T-helper 17 cell (primary cell): ENCODE measurements at places on chromosomes 3 and 15.

GRCh38 chr3:72446218-72447058, 401.8 kb downstream of the SHQ1 start:
- no peak for DNase-seq

DNA sequence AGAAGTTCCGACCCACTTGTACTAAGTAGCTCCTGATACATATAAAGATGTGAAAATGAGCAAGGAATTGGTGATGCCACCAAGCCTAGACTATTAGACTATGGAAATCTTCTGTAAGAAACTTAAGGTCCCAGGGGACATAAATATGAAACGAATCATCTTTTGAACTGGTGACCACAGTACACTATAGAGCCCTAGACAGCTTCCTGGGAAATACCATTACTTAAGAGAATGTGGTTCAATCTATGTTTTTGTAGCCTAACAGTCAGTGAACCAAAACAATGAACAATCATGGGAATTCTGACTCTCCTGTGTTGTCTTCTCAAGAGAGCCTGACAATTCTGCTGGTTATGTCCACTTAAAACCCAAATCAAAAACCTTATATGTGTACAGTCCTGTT, 191.6 kb downstream of the GREM1 start:
- DNase-seq = no peak

DNA sequence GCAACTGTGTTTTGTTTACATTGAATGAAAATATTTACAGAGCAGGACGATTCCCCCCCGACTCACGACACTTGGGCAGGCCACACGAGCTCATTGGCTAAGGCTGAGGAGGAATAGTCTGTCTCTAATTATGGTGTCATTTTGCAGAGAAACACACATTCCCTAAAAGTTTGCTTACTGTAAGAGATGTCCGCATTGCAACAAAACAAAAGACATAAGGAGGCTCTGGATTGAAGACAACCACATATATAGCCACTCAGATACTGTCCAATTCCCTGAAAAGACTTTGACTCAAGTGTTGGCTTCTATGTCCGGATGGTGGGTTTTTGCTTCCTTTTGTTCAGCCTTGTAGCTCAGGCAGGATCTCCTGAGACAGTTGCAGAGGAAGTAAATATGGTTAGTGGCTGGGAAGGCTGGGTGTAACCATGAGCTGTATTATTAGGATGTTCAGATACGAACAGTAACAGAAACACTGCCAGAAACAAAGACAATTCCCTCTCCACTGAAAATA, 170.4 kb downstream of the KLHL25 start:
- no peak for DNase-seq

DNA sequence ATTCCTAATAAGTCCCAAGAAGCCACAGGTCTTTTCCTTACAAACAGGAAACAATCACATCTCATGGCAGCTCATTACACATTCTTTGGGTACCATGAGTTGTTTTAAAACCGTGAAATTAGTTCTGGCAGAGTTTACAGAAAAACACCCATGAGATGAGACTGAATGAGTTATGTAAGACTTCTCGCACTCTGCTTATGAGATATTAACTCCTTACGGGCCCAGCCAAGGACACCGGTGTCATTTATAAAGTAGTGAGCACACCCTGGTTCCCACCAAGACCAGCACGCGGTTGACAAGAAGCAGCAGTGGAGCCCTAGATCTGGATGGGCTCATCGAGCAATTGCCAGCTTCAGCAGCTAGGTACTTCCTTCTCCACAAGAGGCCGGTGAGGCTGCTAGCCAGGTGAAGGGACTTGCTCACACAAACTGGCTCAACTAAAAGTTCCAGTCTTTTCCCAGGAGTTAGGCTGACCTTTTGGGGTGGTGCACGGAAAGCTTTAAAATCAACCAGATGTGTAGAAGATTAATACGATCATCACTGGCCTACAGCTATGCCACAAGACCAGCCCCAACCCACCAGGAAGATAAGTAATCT, 318.6 kb upstream of the ICE2 start:
- no peak for DNase-seq

DNA sequence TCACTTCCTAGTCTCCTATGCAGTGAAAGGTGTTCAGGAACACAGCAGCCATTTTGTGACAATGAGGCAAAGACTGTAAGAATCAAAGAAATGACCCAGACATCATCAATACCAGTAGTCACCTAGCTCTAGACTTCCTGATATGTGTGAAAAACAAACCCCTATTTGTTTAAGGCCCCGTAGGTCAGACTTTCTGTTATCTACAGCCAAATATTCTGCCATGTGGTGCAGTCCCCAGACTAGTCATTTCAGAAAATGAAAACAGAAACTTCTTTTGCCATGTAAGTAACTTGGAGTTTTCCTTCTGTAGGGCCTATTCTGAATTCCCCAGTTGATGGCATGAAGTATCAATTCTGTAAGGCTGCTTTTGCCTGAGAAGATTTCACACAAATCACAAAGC, 181.7 kb upstream of the SNTN start:
- no peak for DNase-seq

DNA sequence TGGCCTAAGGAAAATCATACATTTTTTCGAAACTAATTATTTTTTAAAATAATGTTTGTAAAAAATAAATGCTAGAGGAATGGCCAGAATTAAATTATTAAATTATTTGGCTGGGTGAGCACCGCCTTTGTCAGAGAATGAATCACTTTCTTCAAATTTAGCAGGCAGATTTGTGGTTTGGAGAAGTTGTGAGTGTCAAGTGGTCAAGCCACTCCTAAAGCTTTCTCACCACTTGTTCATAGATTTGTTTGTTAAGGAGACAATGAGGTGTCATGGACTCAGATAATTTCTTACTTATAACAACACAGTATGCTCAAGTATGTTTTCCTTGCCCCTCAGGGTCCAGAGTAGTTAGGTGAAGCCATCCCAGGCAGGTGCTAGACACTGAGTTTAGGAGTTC, 196.2 kb downstream of the TUSC7 start:
- DNase-seq = no peak

DNA sequence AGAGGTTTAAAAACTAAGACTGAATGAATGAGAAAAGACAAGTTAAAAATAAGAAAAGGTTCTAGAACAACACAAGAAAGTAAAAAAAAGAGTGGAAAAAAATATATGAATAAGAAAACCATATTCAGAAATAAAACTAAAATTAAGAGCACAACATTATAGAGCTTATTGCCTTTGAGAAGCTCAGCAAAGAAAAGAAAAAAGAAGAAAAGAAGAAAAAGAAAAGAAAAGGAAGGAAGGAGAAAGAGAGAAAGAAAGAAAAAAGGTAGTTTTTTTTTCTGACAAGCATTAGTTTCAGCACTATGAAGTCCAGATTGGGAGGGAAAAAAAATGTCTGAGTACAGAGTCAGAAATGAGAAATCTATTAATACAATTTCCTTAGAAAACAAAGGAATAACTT, 81.5 kb downstream of the FAIM start:
- DNase-seq = no peak

GRCh38 chr3:30418443-30418842, 188.0 kb upstream of the TGFBR2 start:
- no peak for DNase-seq

GRCh38 chr3:77179762-77180161, 139.9 kb downstream of the ROBO2 start:
- no peak for DNase-seq

DNA sequence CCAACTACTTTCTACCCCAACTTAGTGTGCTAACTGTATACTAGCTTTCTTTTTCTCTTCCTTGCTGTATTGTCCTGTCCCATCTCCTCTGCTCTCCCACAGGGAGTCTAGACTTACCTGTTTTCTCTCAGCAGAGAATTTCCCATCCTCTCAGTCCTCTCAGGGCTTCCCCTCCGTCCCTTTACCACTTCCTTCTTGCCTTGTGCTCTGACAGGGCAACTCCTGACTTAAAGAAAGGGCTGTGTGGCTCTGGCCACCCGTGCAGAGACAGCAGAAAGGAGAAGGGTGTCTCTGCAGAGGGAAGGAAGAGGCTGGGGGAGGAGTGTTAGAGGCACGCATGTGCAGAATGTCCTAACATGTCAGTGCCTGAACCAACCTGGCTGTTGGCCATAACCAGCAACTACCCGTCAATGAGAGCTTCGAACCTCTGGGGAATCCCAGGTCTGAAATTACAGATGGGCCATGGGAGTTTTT, at the start of gene GCSAM:
TSS of gene GCSAM (minus strand) at position 274 of the 474 bp plus-strand sequence. CDS start at position 146, 128 bp downstream.
- DNase-seq = peak; percentile 24

DNA sequence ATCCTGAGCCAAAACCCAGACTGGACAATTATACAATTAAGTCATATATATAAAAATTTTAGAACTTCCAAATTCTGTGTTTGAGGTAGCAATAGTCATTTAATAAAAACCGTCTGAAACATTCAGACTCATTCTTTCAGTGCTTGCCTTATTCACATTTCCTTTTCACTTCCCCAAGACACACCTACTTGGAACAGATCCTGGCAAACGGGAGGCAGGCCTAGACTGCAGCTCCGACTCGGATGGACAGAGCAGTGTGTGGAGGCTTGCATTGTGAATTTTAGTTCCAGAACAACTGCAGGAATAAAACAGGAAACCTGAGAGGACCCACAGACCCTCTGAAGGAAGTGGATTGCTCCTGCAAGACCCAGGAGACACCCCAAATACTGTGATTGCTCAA, 341.4 kb downstream of the CNTN3 start:
- DNase-seq = no peak

GRCh38 chr3:98725352-98725751, 37.8 kb upstream of the ST3GAL6 start:
- DNase-seq = no peak

DNA sequence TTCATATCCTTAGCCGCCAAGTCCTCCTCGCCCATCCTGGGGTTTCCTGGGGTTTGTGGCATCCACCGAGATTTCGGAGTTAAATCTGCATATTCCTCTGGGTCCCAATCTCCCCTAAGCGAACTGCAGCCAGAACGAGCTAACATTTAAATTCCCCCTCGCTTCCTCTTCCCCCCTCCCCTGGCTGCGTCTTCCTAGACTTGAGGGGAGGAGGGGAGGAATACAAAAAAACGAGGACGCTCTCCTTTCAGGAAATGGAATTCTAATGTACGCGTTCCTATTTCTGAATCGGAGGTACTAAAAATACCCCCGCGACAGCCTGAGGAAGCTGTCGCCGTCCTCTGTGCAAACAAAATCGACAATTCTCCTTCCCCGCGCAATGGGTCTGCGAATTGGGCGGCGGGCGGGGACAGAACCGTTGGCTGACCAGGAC, 5.6 kb downstream of the FEZF2 start:
- no peak for DNase-seq
